Activated CD8-positive, alpha-beta memory T cell treated with anti-CD3 and anti-CD28 coated beads for 48 hours (primary cell): ENCODE measurements at places on chromosomes 12 and 14.

- no peak for DNase-seq
Observed at GRCh38 chr14:97156705-97157104, 359.5 kb downstream of the VRK1 start.

- DNase-seq = no peak
Observed at GRCh38 chr14:27253966-27254365, 656.1 kb upstream of the NOVA1 start.

GRCh38 chr12:68673788-68674187 lies 13.0 kb upstream of the NUP107 start:
- no peak for DNase-seq

DNA sequence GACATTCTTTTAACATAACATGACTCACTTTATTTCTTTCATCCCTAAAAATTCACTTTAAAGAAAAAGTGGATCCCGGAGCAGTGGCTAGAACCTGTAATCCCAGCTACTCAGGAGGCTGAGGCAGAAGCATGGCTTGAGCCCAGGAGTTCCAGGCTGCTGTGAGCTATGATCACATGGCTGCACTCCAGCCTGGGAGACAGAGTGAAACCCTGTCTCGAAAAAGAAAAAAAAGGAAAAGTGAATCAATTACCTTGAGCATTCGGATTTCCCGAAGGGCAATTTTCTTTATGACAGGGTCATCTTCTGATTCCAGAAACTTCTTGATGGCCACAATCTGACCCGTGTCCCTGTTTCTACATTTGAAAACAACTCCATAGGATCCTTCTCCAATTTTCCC lies 1.2 kb downstream of the CDKL1 start:
- DNase-seq = no peak

- no peak for DNase-seq
Observed at GRCh38 chr14:50333014-50333509, 20.9 kb downstream of the DMAC2L start.
